ENCODE measurements at places on chromosomes 5 and 9.
A peak's percentile ranks its signal among the peaks of the same experiment; 100 is the strongest.

GRCh38 chr5:75654693-75655295 lies 43.5 kb downstream of the ANKDD1B start:
- no peak for DNase-seq

DNA sequence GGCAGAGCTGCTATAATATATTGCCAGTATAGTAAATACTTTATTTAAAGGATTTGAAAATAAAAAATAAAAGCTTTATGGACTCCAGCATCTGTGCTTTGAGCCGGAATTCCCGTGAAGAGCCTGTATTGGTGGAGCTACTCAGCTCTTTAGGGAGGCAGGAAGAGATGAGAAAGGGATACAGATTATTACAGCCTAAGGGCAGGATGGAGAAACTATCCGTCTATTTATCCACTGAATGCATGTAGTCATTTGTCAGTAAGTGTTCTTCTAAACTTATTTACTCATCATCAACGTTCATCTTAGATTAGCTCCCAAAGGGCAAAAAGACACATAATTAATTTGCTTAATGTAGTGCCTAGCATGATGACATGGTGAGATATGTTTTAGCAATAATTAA lies 48.4 kb downstream of the SLC1A1 start:
- no peak for DNase-seq

GRCh38 chr9:91750343-91750742 lies 199.7 kb downstream of the ROR2 start:
- no peak for DNase-seq

GRCh38 chr9:137435381-137435891 lies 5.7 kb downstream of the ENTPD8 start:
- no peak for DNase-seq

DNA sequence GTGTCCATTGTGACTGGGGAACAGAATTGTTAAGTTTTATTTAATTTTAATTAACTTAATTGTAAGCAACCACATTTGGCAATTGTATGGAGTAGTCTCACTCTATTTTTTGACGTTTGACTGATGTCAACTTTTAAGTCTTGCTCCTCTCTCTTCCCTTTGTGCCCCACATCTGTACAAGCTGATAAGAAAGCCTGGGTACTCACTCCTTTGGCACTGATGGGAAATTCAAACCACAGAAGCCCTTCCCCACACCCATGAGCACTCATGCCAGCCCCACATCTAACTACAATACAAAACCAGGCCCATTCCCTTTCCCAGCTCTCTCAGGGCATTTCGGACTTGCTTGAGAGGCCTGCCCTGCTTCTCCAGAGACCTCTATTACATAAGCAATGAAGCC lies 451.5 kb upstream of the KIF2A start:
- no peak for DNase-seq

- no peak for DNase-seq
These were observed 391.1 kb downstream of the TMEM161B start for GRCh38 chr5:87877495-87877894.

- no peak for DNase-seq
These were observed 49.3 kb upstream of the HK3 start for GRCh38 chr5:176948458-176948857.

- DNase-seq = peak; percentile 83
These were observed 291.8 kb downstream of the AOPEP start for GRCh38 chr9:95018099-95018936.

- DNase-seq = no peak
These were observed 379 bp upstream of the EGFLAM start for GRCh38 chr5:38258042-38258318.

DNA sequence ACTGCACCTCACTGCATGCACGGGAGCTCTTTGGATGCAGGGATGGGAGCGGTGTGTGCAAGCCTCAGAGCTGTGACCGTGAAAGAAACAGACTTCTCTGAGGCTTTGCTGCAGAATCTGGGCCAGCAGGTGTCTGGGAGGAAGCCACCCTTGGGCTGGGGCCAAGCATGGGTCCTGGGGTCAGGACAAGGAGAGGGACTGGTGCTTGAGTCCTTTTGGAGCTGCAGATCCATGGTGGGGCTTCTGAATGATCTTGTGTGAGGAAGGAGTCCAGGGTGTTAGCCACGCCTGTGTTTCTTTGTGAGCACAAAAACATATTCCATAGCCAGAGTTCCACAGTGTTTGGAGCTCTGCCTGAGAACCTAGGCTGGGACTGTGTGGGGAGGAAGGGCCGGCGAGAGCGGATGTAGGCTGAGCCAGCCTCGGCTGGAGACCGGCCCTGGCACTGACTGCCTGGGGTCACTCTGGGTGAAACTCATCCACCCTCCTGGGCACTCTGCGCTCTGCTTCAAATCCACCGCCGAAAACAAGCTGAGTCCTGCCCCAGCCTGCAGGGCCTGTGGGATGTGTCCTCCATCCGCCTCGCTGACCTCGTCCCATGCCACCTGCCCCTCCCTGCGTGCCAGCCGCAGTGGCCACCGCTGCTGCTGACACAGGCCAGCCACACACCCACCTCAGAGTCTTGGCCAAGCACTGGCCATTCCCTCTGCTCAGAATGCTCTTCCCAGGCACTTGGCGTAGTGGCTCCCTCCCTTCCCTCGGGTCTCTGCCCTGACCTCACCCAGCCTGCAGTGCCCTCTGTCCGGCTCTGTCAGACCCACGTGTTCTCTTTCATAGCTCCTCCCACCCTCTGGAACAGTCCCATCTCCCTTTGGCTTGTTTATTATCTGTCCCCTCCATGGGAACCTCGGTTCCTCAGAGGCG lies 26.7 kb downstream of the ERGIC1 start:
- DNase-seq = no peak

GRCh38 chr9:110638381-110638954 lies 30.1 kb upstream of the MUSK start:
- no peak for DNase-seq

- no peak for DNase-seq
These were observed 238.0 kb downstream of the ENC1 start for GRCh38 chr5:74402553-74402952.

GRCh38 chr5:150265870-150266383 lies 23.6 kb downstream of the CAMK2A start:
- DNase-seq = no peak

GRCh38 chr5:44412286-44412685 lies 23.1 kb upstream of the FGF10 start:
- DNase-seq = no peak

DNA sequence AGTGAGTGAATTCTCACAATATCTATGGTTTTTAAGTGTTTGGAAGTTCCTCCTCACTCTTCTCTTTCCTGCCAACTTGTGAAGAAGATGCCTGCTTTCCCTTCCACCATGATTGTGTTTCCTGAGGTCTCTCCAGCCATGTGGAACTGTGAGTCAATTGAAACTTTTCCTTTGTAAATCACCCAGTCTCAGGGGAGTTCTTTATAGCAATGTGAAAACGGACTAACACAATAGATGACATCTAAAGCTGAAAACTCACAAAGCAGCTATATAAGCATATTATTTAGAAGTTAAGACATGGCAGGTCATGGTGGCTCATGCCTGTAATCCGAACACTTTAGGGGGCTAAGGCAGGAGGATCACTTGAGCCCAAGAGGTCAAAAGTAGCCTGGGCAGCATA lies 130.2 kb downstream of the ARRDC3 start:
- no peak for DNase-seq

- DNase-seq = no peak
These were observed 547.9 kb downstream of the DTWD2 start for GRCh38 chr5:118440496-118440895.

GRCh38 chr9:76927540-76928240 lies 21.8 kb upstream of the PRUNE2 start:
- no peak for DNase-seq

DNA sequence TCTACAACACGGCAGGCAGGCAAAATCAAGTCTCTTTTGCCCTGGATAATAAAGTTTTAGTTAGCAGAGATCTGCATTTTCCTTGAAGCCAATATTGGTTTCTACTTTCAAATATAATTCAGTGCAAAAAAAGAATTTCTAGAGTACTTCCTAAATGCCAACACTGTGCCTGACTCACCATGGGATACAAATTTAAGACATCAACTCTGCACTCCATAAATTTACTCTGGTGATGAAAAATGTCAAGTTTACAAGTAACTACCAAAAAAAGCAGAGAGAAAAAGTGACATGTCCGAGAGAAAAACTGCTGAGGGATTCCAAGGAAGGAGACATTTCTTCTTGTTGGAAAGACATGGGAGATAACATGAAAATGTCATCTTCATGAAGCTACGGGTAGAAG lies 119.7 kb downstream of the RAPGEF6 start:
- DNase-seq = no peak

DNA sequence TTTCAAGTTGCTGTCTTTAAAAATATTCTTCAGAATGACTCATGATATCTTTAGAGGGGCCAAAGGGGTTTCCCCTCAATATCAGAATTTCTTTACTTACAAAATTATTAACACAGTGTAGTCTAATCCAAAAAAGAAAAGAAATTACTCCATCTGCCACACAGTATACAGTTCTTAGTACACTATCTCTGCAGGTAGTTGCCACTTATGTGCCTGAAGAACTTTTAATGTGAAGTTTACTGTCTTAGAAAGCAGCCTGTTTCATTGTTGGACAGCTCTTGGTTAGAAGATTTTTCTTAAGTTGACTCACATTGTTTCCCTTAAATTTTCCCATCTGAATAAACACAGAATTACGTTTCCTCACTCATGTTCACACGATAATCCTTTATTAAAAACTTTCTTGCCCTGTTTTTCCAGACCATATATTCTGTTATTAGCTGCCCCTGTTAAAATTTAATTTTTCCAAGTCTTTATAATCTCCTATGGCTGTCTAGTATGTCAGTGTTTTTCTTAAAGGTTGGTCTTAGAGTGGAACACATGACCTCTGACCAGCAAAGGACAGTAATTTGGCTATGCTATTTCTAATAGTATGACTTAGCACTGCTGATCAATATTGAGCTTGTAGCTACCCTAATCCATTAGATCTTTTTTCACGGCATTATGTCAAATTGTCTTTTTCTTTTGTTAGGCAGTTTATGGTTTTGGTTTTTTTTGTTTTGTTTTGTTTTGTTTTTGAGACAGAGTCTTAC lies 21.8 kb upstream of the FKTN start:
- no peak for DNase-seq

- DNase-seq = no peak
These were observed 32.3 kb upstream of the LPCAT1 start for GRCh38 chr5:1555808-1556731.

GRCh38 chr5:88290801-88291200 lies 22.2 kb upstream of the TMEM161B start:
- DNase-seq = no peak

- peak; percentile 88 for DNase-seq
These were observed 32.5 kb upstream of the RAB14 start for GRCh38 chr9:121233906-121234831.

- no peak for DNase-seq
These were observed 200.3 kb downstream of the TRPM3 start for GRCh38 chr9:70921136-70921535.

GRCh38 chr9:121222524-121223171 lies 21.0 kb upstream of the RAB14 start:
- DNase-seq = no peak

GRCh38 chr9:16575142-16575985 lies 295.1 kb downstream of the BNC2 start:
- DNase-seq = no peak

DNA sequence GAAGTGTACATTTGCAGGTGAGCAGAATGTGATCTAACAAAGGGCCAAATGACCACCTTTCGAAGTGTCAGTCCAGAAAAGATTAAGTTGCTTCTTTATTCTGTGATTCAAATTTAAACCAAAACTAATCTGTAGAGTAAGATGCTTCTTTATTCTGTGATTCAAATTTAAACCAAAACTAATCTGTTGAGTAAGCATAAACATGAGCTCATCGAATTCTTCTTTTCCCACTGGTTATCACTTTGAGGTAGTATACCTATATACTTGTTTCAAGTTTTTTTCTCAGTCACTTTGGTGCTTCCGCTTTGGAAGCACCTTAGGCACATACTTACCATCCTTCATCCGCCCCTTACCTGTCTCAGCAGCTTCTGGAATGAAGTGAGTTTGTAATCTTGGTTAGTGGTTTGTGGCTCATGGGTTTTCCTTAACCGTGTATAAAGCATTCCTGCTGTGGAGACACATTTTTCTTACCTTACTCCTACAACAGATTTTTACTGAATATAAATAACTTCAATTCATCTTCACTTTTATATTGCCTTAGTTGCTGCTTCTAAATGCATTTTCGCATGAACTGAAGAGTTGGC lies 40.7 kb upstream of the CTXN3 start:
- DNase-seq = no peak

DNA sequence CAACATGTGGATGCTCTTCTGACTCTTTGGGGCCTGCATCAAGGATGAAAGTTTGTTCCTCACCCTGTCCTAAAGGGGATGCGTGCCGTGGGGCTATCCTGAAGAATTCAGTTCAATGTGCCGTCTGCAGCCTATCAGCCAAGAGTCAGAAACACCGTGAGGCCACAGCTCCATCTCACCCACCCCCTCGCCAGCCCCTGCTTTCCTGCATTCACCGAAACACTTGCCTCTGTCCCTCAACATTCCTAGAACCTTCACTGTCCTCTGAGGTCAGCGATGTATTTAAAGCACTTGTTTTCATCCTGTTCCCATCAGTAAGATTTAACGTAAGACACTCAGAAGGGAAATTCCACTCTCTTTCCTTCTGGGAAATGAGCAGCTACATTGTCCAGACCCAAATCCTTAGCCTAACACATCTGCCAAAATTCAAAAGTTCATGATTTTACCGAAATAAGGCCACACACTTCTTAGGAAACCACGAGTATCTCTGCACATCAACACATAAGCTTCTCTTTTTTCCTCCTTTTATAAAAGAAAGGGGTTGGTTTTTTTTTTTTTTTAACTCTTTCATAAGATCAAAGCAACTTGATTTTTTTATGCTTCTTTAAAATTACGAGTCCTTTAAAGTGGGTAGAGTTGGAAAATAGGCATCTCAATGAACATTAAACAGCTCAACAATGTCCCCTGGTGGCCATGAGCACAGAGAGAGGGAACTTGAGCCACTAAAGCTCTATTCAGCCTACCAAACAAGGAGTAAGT lies 100.7 kb downstream of the SUSD1 start:
- peak; percentile 76 for DNase-seq

GRCh38 chr5:163357636-163358035 lies 79.8 kb upstream of the CCNG1 start:
- no peak for DNase-seq

GRCh38 chr9:87569518-87569917 lies 71.9 kb downstream of the DAPK1 start:
- no peak for DNase-seq

DNA sequence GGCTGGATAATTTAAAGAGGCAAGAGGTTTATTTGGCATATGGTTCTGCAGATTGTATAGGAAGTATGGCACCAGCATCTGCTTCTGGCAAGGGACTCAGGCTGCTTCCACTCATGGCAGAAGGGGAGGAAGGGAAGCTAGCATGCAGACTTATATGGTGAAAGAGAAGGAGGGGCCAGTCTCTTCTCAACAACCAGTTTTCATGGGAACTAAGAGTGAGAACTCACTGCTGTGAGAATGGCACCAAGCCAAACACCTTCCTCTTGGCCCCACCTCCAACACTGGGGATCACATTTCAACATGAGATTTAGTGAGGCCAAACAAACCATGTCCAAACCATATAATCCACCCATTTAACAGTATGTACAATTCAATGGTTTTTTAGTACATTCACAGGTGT lies 113.3 kb upstream of the SHB start:
- no peak for DNase-seq

GRCh38 chr5:113166852-113167366 lies 190.3 kb downstream of the DCP2 start:
- peak; percentile 26 for DNase-seq

All from HFF-Myc (cell line).